Stimulated activated CD4-positive, alpha-beta T cell treated with anti-CD3 and anti-CD28 coated beads, Interleukin-12 subunit alpha, Interleukin-12 subunit beta, amount 100 ng/mL, for 24 hours (primary cell): ENCODE measurements at places on chromosomes 2 and 18.

- no peak for DNase-seq
Observed at GRCh38 chr2:127707890-127708648, 6.8 kb downstream of the SFT2D3 start.

DNA sequence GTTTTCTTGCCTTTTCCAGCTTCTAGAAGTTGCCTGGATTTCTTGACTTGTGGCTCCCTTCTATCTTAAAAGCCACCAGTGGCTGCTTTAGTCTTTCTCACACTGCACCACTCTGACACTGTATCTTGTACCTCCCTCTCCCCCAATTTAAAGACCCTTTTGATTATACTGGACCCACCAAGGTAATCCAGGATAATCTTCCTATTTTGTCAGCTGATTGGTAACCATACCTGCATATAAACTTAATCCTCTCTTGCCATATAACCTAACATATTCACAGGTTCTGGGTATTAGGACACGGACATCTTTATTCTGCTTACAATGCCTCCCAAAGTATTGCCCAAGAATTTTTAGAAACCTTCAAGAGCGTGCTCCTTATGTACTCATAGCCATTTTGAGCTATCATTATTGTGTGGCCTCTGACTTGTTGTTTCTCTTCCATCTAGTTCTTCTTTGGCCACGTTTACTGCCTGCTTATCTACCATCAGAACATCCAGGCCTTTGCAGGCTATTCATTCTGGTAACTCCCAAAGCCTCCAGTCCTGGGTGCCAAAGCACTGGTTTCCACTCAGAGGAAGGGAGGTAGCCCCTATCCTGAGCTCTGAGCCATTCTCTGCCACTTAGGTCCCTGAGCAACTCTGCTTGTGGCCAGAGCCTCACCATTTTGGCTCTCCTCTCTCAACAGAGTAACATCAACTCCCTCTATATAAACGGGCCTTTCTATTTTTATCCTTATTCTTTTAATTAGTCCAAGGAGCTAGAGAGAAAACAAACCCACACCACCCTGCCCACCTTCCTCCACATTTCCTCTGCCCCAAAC lies 70.8 kb downstream of the MYO3B start:
- DNase-seq = no peak

GRCh38 chr2:21693081-21693480 lies 569.3 kb downstream of the TDRD15 start:
- no peak for DNase-seq

- no peak for DNase-seq
Observed at GRCh38 chr2:226766352-226767055, 33.1 kb downstream of the IRS1 start.

DNA sequence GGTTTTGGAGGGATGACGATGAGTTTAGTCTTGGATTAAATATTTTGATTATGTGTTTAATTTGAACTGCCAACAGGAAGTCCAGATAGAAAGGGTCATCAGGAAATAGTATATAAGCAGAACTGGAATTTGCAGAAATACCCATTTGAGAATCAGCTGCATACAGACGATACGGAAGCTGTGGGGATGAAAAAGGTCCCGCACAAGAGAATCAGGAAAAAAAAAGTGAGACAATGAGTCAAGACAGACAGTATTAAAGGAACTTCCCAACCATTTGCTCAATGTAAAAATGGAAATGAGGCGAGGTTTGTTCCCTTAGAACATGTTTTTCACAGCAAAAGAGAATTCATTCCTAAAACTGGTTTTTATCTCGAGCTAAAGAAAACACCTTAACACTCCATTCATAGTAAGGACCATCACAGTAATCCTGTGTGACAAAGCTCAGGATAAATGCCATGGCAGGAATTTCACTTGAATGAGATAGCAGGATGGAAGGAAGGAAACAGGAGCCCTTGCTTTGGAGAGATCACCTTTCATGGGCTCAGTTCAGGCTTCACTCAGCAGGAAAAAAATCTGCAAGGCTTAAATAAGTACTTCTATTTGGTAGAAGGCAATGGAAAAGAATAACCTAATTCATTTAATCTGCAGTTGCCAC lies 29.3 kb downstream of the BCL2 start:
- no peak for DNase-seq

GRCh38 chr18:65415098-65415497 lies 335.7 kb upstream of the CDH7 start:
- DNase-seq = no peak

GRCh38 chr2:230411570-230412370 lies 4.2 kb upstream of the SP100 start:
- no peak for DNase-seq

DNA sequence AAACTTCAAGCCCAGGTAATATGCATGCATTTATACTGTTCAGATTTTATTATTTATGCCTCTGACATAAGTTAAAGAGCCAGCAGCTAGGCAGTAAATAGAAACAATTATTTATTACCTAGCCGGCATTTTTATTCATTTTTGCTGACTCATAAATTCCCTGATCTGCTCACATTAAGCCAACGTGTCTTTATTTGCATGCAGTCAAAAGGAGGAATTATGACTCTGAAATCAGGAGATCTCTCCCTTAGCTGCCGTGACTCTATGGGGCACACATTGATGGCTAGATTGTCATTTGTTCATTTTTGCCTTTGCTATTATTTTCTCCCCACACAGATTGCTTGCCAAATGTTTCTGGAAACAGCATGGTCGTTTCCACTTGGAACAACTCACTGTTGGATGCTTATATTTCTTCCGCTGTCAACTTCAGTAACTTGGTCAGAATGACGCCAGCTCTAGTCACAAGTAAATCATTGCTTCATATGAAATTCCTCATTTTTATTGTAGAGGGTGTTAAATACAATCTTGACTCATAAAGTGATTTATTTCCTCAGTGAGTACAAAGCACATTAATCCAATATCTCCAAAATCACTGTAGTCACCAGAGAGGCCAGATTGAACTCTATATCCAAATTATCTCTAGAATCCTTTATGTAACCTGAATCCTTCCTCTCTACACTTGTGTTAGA lies 15.9 kb upstream of the ZBTB14 start:
- no peak for DNase-seq

- no peak for DNase-seq
Observed at GRCh38 chr2:79129804-79130203, 9.5 kb downstream of the REG1A start.

DNA sequence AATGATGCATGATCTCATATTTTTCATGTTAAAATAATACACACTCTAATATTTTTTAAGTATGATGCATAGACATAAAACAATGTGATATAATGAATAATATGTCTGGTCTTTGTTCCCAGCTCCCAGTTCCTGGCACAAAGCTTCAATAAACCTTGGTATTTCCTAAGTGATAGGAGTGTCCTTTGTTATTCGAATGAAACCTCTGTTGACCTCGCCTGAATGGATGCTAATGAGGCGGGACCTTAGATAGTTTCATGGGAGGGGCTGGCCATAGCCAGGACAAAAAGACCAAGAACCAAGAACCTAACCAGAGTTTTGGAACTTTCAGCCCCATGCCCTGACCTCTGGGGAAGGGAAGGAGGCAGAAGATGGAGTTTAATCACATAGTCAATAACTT lies 257.7 kb upstream of the COPS8 start:
- no peak for DNase-seq

DNA sequence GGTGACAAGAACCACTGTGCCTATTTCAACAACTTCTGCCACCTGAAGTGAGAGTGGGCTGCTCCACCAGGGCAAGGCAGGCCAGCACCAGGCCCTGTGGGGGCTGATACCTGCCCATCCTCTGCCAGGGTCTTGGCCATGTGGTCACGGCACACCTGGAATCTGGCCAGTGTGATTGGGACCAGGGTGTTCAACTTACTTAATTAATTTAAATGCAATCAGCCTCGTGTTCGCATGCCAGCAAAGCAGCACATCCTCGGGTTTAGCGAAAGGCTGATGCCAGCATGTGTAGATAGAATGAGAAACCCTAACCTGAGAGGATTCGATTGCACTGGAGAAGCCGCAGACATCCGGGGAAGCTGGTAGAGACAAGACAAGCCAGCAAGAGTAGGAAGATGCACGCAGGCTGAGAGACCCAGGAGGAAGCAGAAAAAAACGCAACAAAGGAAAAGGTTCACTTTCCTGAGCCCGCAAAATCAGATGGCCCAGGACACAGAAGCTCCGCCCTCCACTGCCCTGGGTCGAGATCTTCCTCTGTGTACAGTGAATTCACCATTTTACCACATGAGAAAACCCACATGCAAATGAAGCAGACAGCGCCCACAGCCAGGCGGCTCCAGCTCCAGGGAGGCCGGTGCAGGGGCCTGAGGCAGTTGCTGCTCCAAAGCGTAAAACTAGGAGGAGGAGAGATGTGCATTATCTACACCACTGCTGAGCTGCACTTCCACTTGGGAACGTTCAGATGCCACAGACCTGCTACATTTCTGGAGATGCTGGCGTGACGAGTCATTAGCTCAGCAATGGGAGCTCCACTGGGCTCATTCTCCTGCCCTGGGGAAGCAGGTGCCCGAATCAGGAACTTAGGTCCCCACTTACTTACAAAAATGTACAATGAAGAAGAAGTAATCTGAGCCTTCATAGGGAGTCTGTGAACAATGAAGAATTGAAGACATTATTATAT lies 92.1 kb downstream of the TMEM18 start:
- peak; percentile 34 for DNase-seq

DNA sequence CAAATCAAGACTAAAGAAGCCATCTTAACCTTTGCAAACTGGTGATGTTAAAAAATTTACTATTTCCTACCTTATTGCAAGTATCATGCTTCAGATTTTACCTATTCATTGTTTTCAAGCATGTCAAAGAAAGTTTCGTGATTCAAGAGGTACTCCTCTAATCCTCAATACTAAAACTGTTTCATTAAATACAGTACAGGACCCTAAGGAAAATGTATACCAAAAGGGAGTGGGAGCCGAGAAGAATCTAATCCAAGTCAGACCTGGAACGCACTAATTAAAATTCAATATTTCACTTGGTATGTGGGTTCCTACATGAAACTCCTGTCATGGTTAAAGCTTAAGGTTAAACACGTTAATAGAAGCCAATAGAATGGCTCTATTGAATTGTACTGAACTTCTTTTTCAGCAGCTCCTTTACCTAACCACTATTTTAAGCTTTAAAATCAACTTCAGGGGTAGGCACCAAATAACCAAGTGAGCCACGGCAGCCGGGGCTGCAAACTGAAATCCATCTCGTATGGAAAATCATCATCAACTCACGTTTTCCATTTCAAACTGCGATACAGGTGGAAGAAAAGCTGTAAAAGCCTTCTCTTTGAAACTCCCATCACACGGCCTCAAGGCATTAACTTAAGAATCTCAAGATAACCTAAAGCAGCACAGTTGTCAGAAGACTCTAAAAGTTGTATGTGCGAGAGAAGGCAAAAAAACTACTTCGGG lies 188.8 kb downstream of the ZEB2 start:
- DNase-seq = no peak
